ENCODE measurements at places on chromosomes 4 and X.

- no peak for DNase-seq
These were observed 1673.4 kb upstream of the PCDH7 start for GRCh38 chr4:29046781-29047180.

DNA sequence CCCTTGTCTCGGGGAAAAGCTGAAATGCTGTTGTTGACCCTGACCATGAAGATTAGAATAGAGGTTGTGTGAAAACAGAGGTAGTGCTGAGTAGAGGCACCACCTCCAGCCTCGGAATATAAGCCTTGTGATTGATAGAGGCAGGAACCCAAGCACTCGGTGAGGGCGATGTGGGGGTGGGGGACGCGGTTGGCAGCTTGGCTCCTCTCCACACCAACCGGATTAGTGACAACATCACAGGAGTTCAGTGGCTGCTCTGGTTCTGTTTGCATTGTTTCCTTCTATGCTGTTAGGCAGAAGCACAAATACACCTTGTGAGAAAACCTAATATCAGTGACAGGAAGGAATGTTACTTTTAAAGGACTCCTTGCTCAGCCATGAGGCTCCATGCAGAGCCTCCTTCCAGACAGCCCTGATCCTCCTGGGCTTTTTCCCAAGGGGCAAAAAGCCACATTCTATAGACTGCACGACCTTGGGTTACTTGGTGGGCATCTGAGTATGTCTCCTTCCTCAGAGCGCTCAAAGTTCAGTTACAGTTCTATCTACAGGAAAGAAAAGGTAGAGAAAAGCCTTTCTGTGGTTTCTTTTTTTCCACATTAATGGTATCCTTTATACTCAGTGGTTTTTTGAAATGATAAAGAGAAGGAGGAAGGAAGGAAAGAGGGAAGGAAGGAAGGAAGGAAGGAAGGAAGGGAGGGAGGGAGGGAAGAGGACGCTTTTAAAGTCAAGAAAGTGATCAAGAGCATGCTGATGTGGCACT, 150.4 kb upstream of the NOCT start:
- no peak for DNase-seq

DNA sequence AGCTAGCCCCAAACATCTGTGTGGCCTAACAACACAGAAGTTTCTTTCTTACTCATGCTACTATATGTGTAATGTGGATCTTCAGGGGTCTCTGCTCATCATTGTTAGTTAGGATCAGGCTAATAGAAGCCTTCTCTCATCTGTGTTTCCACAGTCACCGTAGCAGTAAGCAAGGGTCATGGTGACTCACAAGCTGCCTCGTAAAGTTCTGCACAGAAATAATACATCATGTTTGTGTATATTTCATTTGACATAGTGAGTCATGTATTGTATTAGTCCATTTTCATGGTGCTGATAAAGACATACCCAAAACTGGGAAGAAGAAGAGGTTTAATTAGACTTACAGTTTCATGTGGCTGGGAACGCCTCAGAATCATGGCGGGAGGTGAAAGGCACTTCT, 38.7 kb downstream of the SLC4A4 start:
- DNase-seq = no peak

DNA sequence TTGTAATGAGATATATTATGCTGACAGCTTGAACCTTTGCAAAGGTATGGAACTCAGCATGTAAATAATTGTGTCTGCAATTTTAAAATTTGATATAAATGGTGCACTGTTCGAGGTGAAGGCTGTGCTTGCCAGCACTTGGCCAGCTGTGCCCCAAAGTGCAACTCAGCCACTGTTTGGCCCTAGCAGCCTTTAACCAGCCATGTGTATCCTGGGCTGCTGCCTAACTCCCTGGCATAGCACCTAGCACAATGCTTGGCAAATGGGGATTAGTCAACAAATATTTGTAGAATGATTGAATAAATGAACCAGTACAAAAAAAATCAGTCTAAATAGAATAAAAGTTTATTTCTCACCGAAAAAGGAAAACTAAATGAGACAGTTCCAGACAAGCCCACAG, 83.8 kb upstream of the ZIC3 start:
- no peak for DNase-seq

DNA sequence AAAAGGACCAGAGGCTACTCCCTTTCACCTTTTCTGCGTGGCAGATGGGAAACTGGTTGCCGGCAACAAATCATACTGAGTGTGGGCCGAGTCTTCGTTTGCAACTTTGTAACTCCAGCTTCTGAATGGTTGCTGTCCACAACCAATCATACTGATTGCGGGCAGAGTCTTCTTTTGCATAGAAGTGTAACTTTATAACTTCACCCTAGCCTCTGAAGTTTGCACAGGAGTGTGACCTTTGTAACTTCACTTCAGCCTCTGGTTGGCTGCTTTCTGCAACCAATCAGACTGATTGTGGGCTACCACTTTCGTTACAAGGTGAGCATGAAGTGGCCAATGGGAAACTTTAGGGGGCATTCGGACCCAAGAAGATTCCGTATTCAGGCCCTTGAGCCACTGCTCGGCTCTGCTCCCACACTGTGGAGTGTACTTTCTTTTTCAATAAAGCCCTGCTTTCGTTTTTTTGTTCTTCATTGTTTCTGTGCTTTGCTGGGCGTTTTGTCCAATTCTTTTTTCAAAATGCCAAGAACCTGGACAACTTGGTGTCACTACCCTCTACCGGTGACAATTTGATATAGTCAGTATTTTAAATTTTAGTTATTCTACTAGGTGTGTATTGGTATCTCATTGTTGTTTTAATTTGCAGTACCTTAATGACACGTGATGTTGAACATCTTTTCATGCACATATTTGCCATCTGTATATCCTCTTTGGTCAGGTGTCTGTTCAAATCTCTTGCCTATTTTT, 9.0 kb upstream of the PAGE5 start:
- no peak for DNase-seq

- DNase-seq = no peak
These were observed 9.2 kb downstream of the VSIG4 start for GRCh38 chrX:66030505-66031317.

GRCh38 chr4:1493540-1494287, 87.5 kb upstream of the NKX1-1 start:
- DNase-seq = peak; percentile 10

GRCh38 chrX:52574416-52575275, 57.8 kb upstream of the XAGE1B start:
- peak; percentile 26 for DNase-seq

GRCh38 chr4:144599621-144600020, 46.3 kb upstream of the HHIP start:
- DNase-seq = no peak

- no peak for DNase-seq
These were observed 400.6 kb downstream of the IL15 start for GRCh38 chr4:142036795-142037583.

GRCh38 chr4:20614816-20615215, 85.4 kb upstream of the PACRGL start:
- no peak for DNase-seq

- no peak for DNase-seq
These were observed 148.0 kb upstream of the NPY2R start for GRCh38 chr4:155060419-155060818.

- no peak for DNase-seq
These were observed 63.8 kb upstream of the ATOH1 start for GRCh38 chr4:93764639-93765246.

DNA sequence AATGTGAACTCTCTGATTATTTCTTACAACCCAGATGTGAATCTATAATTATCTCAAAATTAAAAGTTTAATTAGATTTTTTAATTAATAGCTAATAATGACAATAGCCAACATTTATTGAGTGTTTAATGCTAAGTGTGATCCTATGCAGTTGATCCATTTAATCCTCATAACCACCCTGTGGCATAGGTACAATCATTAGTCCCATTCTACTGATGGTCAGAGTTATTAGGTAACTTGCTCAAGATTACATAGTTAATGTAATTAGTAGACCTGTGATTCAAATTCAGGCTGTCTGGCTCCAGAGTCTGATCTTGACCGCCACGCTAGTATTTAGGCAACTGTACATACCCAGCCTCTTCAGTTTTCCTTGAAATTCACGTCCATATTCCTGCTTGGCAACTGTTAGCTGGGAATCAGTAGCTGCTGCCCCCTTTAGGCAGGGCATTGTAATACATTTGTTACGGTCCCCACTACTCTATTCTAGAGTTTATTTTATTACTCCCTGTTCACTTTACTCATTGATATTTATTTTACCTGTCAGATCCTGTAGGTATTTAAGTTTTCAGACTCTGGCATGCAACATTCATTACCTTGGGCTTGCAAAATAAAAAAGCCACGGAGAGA, 20.6 kb upstream of the TEC start:
- no peak for DNase-seq

DNA sequence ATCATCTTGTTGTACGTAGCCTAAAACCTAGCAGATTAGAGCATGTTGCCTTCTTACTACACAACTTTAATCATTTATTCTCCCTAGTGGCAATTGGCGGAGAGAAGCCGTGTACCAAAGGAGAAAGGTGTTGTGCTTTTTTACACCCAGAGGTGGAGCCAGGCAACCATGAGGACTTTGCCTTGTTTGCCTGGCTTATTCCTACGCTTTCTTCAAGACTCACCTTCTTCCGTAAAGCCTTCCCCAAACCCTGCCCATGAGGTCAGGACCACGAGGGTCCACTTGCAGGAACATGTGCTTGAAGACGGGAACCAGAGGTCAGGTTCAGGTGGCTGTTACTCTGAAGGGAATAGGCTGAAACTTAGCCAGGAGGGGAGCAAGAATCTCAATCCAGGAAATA, 290.5 kb downstream of the RAB28 start:
- DNase-seq = no peak

DNA sequence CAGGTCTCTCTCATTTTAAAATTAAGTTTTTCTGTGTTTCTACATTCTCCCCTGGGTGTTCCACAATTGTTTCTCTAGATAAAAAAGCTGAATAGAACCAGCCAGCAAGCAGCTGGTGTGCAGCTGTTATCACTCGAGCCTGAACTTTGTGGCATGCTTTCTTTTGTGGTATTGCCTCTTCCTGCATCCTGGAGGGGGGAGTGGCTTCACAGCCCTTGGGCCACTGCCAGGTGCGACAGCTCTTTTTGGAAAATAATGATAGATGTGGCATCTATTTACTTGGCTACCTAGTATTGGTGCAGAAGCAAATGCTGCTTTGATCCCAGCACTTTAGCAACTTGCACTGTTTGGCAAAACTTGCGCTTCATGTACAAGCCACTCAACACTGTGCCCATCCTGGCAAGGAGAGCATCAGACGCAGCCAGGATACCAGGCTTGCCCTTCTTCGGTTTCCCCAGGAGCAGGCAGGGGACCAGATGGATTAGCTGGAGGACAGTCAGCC, 69.4 kb downstream of the HMGB2 start:
- no peak for DNase-seq

GRCh38 chr4:95674521-95674981, 125.8 kb upstream of the UNC5C start:
- DNase-seq = no peak

DNA sequence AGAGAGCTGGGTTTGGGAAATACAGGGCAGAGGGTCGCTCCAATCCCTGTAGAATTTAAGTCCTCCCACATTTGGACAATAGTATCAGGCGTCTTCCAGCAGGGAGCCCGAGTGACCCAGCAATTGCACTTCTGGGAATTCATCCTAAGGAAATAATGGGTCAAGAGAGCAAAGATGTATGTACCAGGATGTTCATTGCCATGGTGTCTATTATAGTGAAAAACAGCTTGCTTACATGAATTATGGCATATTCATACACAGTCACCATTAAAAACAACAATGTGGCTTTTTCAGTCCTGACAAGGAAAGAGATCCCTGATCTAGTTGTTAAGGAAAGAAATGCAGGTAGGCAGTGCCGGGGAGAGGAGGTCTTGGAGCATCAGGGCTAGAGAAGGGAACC, 167.7 kb downstream of the PJA1 start:
- no peak for DNase-seq

- DNase-seq = no peak
These were observed 954.3 kb downstream of the PCDH7 start for GRCh38 chr4:31674313-31674947.

- no peak for DNase-seq
These were observed 2.8 kb upstream of the SAP30 start for GRCh38 chr4:173367946-173368345.

DNA sequence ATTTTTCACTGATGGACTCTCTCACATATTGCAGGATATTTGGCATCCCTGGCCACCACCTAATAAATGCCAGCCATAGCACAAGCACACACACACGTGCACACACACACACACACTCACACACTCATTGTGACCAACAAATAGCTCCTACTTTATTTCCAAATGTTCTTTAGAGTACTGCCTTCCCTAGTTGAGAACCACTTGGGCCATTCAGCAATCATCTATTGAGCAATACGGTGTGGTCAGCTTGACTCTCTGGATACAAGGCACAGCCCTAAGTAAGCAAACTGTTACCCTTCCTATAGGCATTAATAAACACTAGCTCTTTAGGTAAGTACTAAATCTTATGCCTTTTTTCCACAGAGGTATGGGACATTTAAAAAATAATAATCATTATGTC, 21.1 kb downstream of the CORIN start:
- no peak for DNase-seq

GRCh38 chr4:119693126-119693525, 64.5 kb upstream of the PDE5A start:
- DNase-seq = no peak

GRCh38 chr4:8439914-8440491, 520 bp downstream of the ACOX3 start:
- DNase-seq = no peak

GRCh38 chr4:176616151-176616550, 176.6 kb downstream of the VEGFC start:
- no peak for DNase-seq

- no peak for DNase-seq
These were observed 14.8 kb upstream of the BBS7 start for GRCh38 chr4:121885115-121885514.

DNA sequence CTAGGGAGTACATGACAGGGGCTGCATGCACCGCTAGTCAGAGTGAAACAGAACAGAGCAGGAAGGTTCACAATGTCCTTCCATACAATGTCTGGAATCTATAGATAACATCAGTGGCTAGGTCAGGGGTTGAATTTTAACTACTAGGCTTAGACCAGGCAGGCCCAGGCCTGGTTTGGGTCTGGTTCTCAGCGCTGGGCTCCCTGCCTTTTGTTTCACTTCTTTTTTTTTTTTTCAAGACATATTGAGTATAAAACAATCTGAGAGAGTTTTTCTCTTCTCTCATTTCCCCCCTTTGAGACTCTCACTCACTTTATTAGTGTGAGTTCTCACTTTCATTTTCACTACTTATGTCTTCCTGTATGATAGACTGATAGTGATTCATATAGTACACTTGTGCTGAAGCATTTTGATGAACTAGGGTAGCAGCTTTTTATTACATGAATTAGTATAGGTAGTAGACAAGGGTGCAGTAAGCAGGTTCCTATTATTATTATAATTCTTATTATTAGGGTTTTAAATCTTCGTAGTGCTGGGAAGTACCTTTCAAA, 120.0 kb upstream of the ZDHHC15 start:
- DNase-seq = no peak

DNA sequence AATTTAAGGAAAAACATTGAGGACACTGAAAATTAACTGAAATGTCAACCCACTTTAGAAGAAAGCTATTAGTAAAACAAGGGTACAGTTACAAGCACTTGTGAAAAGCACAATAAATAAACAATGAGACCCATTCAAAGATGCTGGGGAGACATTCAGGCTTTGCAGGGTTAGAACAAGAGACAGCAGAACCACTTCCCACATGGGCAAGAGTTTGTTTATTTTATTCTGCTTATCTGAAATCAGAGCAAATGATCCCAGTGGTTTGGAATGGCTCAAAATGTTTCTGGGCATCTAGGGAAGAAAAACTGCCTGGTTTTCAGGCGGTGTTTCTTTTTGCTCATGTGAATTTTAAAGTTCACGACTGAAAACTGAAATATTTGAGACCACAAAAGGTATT, 42.4 kb downstream of the PPP3CA start:
- DNase-seq = no peak
